ENCODE measurements at places on chromosomes 5 and 9.
A peak's percentile ranks its signal among the peaks of the same experiment; 100 is the strongest.

GRCh38 chr9:107174441-107174840, 108.6 kb upstream of the RAD23B start:
- DNase-seq: no peak

DNA sequence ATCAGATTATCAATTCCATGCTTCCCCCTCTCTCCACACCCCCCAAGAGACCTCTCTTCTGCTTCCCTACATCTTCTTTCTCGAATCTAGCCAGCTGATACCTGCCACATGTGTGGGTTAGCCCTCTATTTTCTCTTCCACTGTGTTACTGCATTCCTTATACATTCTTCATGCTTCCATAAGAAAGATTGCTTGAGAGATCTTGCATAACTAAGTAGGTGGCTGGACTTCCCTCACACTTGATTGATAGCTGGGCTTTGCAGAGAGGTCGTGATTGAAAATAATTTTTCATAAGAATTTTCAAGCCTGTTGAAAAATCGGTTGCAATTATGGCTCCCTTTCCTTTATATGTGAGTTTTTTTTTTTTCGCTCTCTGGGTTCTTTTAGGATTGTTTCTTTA, 33.0 kb upstream of the PANK3 start:
- no peak for DNase-seq

GRCh38 chr5:83277154-83277553, 194.4 kb upstream of the VCAN start:
- DNase-seq: no peak

- no peak for DNase-seq
Observed at GRCh38 chr5:4570047-4570995, 569.8 kb upstream of the ADAMTS16 start.

- DNase-seq: no peak
Observed at GRCh38 chr5:58299256-58299655, 160.6 kb downstream of the PLK2 start.

GRCh38 chr9:893843-894420, 52.4 kb downstream of the DMRT1 start:
- peak; percentile 34 for DNase-seq

GRCh38 chr5:102759289-102759688, 4.2 kb downstream of the PAM start:
- DNase-seq: no peak

DNA sequence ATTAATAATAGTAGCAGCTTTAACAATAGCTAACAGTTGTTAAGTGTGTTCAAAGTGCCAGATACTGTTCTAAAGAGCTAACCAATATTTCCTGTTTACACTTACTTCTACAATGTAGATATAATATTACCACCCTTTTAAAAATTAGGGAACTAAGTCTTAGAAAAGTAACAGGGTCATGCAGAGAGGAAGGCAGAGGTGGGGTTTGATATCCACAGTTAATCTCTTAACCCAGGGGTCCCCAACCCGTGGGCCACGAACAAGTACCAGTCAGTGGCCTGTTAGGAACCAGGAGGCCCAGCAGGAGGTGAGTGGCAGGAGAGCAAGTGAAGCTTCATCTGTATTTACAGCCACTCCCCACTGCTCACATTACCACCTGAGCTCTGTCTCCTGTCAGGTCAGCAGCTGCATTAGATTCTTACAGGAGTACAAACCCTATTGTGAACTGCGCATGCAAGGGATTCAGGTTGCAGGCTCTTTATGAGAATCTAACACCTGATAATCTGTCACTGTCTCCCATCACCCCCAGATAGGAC, 89.1 kb downstream of the ACTL7B start:
- DNase-seq: no peak

- no peak for DNase-seq
Observed at GRCh38 chr5:159003045-159004030, 96.4 kb downstream of the EBF1 start.

DNA sequence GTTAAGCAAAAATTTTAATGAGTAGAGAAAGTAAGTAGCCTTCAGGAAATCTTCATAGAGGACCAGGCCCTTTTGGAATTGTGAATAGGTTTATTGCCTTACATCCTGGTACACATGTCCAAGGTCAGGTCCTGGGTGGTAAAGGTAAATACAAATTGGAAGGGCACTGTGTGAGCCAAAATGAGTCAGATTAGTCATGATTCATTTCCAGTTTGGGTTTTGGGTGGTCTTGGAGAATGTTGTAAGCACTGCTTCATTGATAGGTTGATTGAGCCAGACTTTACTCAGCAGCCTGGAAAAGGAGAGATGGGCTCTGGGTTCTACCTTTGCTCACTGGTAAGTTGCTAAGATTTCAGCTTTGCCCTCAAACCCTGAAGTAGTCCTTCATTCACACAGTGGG, 82.5 kb upstream of the ZNF169 start:
- no peak for DNase-seq

GRCh38 chr9:12915366-12915954, 140.6 kb downstream of the LURAP1L start:
- no peak for DNase-seq

- peak; percentile 58 for DNase-seq
Observed at GRCh38 chr5:140239939-140240700, 62.8 kb downstream of the PFDN1 start.

DNA sequence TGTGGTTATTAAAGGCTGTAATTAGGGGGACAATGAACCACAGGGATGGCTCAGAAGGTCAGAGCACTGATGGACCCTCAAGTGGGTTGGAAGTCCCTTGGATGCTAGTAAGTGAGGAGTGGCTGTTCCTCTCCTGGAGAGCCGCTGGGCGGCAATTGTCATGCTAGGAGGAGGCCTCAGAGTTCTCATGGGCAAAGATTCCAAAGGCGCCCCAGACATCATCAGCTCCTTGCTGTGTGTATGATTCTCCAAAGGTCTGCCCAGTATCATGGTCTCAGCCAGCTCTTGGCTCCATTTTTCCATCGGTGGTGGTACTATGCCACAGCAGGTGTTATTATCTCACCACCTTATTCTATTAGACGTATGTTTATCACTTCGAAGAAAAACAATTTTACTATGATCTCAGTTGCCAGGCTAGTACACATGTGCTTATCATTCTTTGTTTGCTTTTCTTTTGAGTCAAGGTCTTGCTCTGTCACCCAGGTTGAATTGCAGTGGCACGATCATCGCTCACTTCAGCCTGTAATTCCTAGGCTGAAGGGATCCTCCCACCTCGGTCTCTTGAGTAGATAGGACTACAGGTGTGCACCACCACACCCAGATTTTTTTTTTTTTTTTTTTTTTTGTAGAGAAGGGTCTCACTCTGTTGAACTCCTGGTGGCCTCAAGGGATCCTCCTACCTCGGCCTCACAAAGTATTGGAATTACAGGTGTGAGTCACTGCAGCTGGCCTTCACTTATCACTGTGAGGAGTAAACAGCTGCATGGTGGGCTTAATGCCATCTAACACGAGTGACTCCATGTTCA, 46.8 kb downstream of the EXOSC2 start:
- no peak for DNase-seq
